Suppressor macrophage treated with lipopolysaccharide for 4 hours (primary cell): ENCODE measurements at places on chromosomes 6 and 20.

GRCh38 chr6:144882425-144882824, 597.3 kb downstream of the UTRN start:
- DNase-seq: no peak

GRCh38 chr6:141169419-141169818, 963.3 kb upstream of the GJE1 start:
- no peak for DNase-seq

DNA sequence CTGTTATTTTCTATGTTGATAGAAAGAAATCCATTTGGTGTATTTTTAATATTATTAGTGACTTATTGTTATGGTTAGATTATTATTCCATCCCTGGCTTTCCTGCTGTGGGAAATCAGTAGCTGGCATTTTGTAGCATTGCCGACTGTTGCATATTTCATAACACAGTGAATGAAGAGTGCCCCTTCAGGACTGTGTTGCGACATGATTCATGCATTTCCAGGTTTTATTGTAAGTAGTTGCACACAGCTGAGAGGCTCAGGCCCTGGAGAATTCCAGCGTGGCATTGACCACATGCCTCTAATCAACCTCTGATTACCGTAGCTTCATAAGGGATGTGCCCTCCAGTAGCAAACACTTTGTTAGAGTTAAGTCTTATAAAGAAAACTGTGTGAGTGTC, 263.9 kb downstream of the FARS2 start:
- DNase-seq: peak; percentile 15

DNA sequence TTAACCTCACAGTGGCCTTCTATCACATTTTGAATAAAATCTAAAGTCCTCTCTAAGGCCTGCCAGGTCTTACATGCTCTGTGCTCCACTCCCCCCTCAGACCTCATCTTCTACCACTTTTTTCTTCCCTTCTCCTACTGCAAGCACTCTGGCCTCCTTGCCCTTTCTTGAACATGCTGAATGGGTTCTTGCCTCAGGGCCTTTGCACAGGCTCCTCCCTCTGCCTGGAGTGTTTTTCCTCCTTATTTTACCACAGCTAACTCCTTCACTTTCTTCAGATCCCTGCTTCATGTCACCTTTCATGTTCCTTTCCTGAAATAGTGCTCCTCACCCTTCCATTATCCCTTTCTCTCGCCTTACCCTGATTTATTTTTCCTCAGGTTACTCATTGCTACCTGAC, 97.9 kb upstream of the FOXP4 start:
- DNase-seq: no peak

- DNase-seq: no peak
These were observed 644.3 kb upstream of the AGPAT4 start for GRCh38 chr6:161918109-161918531.

- DNase-seq: no peak
These were observed 840.8 kb downstream of the TBC1D32 start for GRCh38 chr6:120493505-120493904.

DNA sequence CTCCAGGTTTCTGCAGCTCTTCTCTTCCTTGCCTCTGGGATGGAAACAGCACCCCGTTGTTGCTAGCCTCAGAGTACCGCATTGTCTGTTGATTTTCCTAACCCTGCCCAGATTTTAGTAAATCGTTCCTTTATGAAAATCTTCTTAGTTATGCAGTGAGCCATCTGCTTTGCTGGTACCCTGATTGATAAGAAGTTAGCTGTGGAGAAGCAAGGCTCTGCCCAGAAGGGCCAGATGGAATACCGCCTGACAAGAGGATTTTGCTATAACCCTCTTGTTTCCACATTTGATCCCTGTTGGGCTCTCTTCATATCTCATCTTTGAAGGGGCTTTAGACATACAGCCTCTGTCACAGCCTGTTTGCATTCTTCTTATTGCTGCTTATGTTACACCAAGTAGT, 229.0 kb downstream of the CDKAL1 start:
- no peak for DNase-seq

DNA sequence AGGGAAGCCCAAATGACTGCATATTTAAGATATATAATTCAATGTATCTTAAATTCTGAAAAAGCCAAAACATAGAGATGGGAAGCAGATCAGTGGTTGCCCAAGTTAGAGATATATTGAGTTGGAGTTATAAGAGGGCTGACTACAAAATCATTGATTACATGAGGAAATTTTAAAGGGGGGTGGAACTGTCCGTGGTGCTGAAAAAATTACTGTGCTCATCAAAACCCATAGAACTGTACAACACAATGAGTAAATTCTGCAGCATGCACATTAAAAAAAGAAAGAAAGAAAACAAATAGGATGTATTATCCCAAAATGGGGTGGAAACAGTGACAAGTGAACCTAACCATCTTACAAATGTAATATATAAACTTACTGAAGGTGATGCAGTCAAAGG, 100.9 kb downstream of the FUT9 start:
- peak; percentile 1 for DNase-seq
